A549 treated with CORT108297 at 1 μM for 4 hours (cell line): ENCODE measurements at places on chromosomes 13 and 19. TPM values are rescaled to one million over a fixed set of nuclear protein-coding genes. Genes with fewer than 3 reads are reported as not detected.

Gene CPAMD8
- total RNA-seq = 0.08 to 0.23 TPM in 2 of 5 replicates, not detected in the others

Gene PEAK3
- total RNA-seq = not detected in 5 replicates

Gene KLK5
- total RNA-seq = not detected in 5 replicates

Gene DUXA
- not detected in 5 replicates for total RNA-seq

Gene TIMM50
- total RNA-seq = 165 to 230 TPM (median 217 TPM) in 5 replicates

Gene RFX1
- total RNA-seq = 3.7 to 6.3 TPM (median 5.7 TPM) in 5 replicates

Gene PCDH20
- not detected in 5 replicates for total RNA-seq

Gene CPB2
- not detected in 5 replicates for total RNA-seq

Gene ZNF177
- 0.38 to 0.69 TPM (median 0.57 TPM) in 5 replicates for total RNA-seq

Gene R3HDM4
- total RNA-seq = 25.4 to 43.0 TPM (median 40.9 TPM) in 5 replicates

Gene FBN3
- 0.01 TPM in 3 of 5 replicates, not detected in the others for total RNA-seq

Gene CEACAM18
- not detected in 5 replicates for total RNA-seq

Gene NALCN
- total RNA-seq = 3.1 to 5.2 TPM (median 4.8 TPM) in 5 replicates

Gene ARHGEF18
- 43.4 to 67.7 TPM (median 57.5 TPM) in 5 replicates for total RNA-seq

Gene TMEM255B
- total RNA-seq = 0.55 to 1.0 TPM (median 0.65 TPM) in 5 replicates

Gene POLRMT
- 68.3 to 100 TPM (median 97.9 TPM) in 5 replicates for total RNA-seq

Gene SLC15A1
- 0.03 TPM in 2 of 5 replicates, not detected in the others for total RNA-seq

Gene ODAD3
- total RNA-seq = 1.1 to 1.5 TPM (median 1.3 TPM) in 5 replicates

Gene PDX1
- 0.04 to 0.09 TPM (median 0.06 TPM) in 4 of 5 replicates, not detected in the other for total RNA-seq

Gene TBC1D4
- 13.2 to 17.6 TPM (median 16.2 TPM) in 5 replicates for total RNA-seq

Gene DAZAP1
- 77.6 to 108 TPM (median 102 TPM) in 5 replicates for total RNA-seq

Gene SIGLEC7
- not detected in 5 replicates for total RNA-seq

Gene TLE6
- total RNA-seq = 3.4 to 6.1 TPM (median 5.6 TPM) in 5 replicates
